ENCODE measurements at places on chromosomes 1 and 21.

GRCh38 chr1:15341634-15342407 lies 67.9 kb upstream of the EFHD2 start:
- DNase-seq, result no peak

GRCh38 chr1:54118704-54119103 lies 34.1 kb downstream of the CDCP2 start:
- DNase-seq, result no peak

DNA sequence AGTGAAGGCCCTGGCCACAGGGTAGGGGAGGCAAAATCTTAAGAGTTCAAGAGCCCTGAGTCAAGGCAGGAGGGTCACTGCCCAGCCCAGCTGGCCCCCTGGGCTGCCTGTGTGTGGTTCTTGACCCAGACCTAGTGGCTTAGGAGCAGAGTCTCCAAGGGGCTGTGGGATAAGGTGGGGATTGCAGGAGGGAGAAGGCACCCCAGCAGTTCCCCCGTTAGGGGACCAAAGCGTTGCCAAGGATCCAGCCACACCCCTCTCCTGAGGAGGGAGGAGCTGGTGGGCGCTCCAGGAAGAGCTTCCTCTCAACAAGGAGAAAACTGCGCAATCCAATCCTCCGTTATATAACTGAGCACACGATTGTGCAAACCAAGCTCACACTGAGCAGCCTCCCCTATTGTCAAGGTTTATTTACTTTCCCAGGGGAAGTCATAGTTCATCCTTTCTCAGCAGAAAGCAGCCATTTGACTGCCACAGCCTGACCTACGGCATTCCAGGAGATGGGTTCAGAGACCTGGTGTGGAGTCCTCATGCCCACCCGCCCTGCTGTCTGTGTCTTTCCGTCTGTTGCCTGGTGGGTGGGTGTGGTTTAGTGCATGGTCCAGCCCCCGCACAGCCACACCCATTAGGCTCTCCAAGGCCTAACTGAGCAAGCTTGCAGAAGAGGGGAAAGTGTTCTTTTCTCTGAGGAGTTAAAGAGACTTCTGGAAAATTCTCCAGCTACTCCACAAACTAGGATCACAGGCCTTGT lies 3.5 kb downstream of the EPHX1 start:
- DNase-seq, result peak; percentile 60

DNA sequence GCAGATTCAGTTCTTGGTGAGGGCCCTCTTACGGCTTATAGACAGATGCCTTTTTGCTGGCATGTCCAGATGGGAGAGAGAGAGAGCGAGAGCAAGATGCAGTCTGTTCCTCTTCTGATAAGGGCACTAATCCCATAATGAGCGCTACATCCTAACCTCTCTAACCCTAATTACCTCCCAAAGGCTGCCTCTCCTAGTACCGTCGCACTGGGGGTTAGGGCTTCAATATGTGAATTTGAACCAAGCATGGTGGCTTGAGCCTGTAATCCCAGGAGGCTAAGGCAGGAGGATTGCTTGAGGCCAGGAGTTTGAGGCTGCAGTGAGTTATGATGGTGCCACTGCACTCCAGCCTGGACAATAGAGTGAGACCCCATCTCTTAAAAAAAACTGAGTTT lies 10.5 kb upstream of the SDE2 start:
- no peak for DNase-seq

- no peak for DNase-seq
These were observed 55.3 kb downstream of the NTPCR start for GRCh38 chr1:233005703-233006102.

DNA sequence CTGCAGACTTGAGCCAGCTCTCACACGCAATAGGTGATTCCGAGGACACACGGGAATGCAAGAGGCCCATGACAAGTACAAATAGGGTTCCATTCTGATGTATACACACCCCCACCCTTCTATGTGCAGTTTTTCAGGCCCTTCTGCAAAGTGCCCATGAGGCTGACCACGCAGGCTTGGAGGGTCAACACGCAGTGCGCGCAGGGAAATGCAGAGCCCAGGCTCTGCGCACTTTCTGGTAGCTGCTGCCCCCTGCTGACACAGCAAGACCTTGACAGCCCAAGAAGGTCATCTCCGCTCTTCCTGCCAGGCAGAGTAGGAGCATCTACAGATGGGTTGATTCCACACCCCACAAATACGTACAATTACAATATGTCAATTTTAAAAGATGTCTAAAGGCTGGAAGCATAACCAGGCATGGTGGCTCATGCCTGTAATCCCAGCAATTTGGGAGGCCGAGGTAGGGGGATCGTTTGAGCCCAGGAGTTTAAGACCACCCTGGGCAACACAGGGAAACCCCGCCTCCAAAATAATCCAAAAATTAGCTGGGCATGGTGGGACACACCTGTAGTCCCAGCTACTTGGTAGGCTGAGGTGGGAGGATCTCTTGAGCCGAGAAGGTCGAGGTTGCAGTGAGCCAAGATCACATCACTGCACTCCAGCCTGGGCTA lies 18.5 kb downstream of the SH3BP5L start:
- no peak for DNase-seq

- DNase-seq, result no peak
These were observed 5.4 kb upstream of the ALG6 start for GRCh38 chr1:63362073-63362472.

All from NCI-H2227 treated with DMSO at 0.1 percent for 48 hours (cell line).